ENCODE measurements at places on chromosomes 3 and 15. TPM values are rescaled to one million over a fixed set of nuclear protein-coding genes. Genes with fewer than 3 reads are reported as not detected.

- DNase-seq: no peak
Observed at GRCh38 chr3:14647976-14648955, 3.3 kb upstream of the CCDC174 start.

ITIH1 gene
- total RNA-seq: not detected

- no peak for DNase-seq
Observed at GRCh38 chr15:89731275-89731674, 19.8 kb downstream of the MESP1 start.

GRCh38 chr3:142523921-142524566, 54.5 kb downstream of the ATR start:
- DNase-seq: no peak

DNA sequence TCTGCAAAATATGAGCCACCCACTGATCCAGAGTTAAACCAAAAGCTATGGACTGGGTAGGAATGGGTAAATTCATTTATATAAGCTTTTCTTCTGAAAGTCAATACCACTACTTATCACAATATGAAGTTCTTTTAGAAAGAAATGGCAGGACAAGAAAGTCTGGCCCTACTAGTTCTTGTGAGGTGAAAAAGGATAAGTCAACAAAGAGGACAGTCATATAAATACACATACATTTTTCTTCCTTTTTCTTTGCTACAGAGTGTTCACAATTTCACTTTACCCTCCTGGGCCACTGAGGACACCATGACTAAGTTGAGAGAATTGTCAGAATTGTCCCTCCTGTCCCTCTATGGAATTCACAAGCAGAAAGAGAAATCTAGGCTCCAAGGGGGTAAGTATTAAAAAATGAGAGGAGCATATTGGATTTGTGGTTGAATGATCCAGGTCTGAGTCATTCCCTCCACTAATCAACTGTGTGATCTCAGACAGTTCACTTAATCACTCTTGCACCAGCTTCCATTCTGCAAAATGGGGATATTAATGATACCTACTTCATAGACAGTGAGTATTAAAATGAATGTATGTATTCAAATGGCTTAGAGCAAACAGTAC, 27.6 kb downstream of the ACP3 start:
- no peak for DNase-seq

GRCh38 chr3:129433565-129433964, 5.1 kb upstream of the EFCAB12 start:
- DNase-seq: no peak

SLC28A1 gene
- not detected for total RNA-seq

CCDC33 gene
- total RNA-seq: not detected

DNA sequence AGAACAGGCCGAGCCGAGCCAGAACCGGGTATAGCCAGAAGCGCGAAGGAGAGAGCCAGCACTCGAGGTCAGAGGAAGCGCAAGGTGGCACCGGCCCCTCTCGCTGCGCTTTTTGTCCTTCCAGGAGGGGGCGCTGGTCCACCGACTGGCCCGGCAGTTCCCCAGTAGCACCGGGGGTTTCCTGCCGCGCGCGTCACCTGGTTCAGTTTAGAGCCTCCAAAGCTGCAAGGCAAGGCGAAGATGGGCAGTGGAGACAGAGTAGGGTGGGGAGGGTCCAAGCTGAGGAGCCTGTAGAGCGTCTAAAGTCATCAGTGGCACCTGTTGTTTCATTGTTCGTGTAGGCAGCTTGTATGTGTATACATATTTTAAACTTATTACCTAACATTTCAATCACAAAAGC, 7.6 kb upstream of the NR2E3 start:
- DNase-seq: no peak

CKMT1B gene
- total RNA-seq: not detected

MORF4L1 gene
- 468 TPM for total RNA-seq

DNA sequence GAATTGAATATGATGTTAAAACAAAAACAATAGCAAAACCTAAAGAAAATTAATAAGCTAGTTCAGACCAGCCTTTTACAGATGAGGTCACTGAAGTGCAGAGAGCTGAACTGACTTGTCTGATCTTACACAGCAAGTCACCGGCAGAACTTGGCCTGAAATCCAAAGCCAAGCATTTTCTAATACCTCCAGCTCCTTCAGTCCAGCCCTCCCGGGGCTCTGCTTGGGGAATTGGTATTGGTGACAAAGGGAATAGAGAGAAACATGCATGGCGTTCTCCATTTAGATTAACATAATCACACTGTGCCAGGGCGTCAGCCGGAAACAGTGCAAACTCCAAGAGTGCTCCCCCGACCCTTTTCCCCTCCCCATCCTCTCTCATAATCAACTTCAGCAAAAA, 14.1 kb upstream of the ZSCAN2 start:
- no peak for DNase-seq

TMEM158 gene
- total RNA-seq: 11.8 TPM

DNA sequence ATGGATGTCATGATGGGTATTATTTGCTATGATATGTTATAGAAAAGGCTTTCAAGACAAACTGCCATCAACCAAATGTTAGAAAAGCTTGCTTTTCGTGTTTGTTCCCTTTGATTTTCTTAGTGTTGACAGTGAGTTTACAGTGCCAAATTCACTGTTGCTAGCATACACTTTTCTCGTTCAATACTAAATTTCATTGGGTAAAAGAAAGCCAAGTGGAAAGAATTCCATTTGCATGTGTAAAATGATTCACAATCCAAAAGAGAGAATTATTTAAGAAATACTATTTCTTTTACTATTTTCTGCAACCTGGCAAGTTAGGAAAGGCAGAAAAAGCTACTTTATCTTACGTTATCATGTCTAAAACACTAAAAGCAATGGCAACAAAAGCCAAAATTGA, 301.4 kb downstream of the OTOL1 start:
- no peak for DNase-seq

TRIM71 gene
- total RNA-seq: not detected

ACSBG1 gene
- total RNA-seq: 3.9 TPM

GRCh38 chr3:5505997-5506396, 318.5 kb downstream of the EDEM1 start:
- no peak for DNase-seq

APH1B gene
- 9.1 TPM for total RNA-seq

RAD51 gene
- 1.5 TPM for total RNA-seq

DNA sequence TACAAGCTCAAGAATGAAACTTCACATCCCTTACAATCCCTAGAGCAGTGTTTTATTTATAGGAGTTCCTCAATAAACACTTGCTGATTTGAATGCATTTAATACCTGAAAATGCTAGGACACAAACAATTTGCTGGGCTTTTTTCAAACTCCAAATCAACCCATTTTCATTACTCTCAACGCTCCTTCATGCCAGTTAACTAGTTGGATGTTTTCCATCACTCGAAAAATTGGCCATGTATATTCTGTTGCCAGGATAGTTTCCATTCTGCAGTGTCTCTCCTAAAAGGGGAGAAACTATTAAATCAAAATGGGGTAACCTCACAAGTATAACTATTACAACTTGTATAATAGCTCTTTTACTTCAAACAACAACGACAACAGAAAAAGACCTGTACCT, 1.2 kb downstream of the GBE1 start:
- no peak for DNase-seq

- no peak for DNase-seq
Observed at GRCh38 chr3:63051920-63052319, 176.7 kb upstream of the CADPS start.
